ENCODE measurements at places on chromosomes 5 and 9. TPM values are rescaled to one million over a fixed set of nuclear protein-coding genes. Genes with fewer than 3 reads are reported as not detected.

GRCh38 chr5:9841516-9842170 is 211.5 kb upstream of the TAS2R1 start:
- DNase-seq = no peak

- DNase-seq = no peak
Measured at GRCh38 chr9:95383845-95384244, 66.3 kb upstream of the FANCC start.

DNA sequence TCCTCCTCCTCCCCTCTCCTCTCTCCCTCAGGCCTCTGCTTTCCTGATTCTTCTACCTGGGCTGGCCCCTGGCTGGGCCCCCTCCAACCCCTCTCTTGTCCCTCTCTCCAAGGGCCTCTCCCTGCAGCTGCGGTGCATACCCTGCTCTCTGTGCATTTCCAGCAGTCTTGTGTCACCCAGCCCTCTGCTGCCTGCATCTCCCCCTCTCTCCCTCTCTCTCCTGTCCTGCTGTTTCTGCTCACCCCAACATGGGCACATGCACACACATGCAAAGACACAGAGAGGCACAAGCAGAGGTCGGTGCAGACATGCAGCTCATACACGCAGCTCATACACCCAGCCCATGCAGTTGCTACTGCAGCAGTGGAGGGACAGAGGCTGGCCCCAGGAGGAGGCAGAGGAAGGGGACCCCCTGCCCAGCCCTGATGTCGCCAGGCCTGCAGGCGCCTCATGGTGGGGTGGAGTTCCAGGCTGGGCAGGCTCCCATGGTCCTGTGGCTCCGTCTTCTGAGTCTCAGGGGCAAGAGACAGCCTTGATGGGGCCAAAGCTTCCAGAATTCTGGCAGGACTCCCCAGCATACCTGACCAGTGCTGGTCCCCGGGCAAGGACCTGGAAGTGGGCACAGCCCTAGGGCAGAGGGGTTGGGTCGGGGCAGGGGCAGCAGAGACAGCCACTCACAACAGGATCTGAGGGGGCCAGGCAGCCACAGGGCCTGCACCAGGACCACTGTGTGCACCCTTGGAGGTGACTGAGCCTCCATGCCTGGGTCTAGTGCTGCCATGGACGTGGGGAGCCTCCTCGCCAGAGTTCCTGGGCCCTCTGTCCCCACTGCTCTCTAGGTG is 216.9 kb downstream of the C9orf50 start:
- DNase-seq = no peak

- peak; percentile 48 for DNase-seq
Measured at GRCh38 chr9:88658311-88658822, 123.4 kb downstream of the NXNL2 start.

OMD gene
- total RNA-seq = not detected
